HS-27A (cell line): ENCODE measurements at places on chromosomes 1 and 21.

DNA sequence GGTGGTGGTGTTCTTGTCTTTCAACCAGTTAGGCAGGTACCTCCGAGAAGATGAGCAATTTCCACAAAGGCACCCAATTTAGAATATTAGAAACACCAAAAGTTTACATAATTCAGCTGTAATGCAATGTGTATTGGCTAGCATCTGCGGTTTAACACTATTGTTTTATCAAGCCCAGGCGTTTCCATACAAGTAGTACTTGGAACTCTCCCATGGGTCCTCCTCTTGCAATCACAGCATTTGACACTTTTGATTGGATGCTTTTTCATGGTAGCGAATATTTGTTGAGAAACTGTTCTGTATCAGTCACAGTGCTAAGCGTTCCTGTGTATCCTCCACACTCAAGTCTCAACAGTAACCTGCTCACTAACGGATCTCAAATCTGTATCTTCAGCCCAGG is 20.1 kb upstream of the MAP1LC3C start:
- DNase-seq = no peak

GRCh38 chr1:29322861-29323585 is 86.7 kb downstream of the PTPRU start:
- DNase-seq = no peak

DNA sequence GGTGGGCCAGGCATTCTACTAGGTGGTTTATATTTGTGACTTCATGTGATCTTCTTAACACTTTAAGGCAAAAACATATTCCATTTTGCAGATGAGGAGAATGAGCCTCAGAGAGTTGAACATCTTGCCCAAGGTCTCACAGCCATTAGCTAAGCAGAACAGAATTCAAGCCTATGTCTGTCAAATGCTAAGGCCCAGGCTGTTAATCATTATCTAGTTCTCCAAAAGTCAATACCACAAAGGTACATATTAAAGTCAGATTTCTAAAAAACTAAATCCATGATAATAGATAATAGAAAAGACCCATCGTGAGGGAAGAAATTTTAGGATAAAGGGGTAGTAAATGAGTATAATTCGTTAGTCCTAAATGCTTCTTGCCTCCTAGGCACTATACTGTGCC is 234.3 kb downstream of the KCNH1 start:
- no peak for DNase-seq

GRCh38 chr1:94827434-94827833 is 7.3 kb downstream of the SLC44A3 start:
- no peak for DNase-seq

DNA sequence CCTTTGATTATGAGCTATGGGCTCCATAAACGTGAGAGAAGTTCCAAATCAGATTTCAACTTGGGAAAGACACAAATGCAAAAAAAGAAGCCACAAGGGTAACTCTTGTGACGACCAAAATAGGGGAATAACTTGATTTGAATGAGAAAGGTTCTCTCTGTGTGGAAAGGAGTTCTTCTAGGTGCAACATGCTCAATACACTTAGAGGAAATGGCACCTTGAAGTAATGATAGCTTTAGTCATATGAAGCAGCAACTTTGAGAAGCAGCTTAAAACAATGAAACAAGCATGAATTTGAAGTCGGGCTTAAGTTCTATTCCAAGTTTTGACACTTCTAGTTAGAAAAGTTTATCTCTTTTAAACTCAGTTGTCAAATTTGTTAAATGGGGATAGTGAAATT is 21.8 kb upstream of the RGS1 start:
- no peak for DNase-seq

DNA sequence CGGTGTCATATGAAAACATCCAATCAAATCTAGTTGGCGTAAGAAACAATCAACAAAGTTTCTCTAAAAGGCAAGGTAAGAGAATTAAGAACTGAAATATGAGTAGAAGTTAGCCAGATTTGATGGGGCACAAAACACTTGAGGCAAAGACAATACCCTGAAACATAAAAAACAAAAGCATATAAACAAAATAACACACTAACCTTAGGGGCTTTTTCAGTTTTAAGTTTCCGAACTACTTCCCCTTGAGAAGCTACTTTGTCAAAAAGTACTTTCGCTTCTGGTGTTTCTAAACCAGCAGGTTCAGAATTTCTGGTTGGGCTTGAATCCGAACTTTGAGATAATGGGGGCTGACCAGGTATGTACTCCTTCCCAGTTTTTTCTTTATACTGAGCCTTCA is 57.9 kb downstream of the EPRS1 start:
- no peak for DNase-seq

DNA sequence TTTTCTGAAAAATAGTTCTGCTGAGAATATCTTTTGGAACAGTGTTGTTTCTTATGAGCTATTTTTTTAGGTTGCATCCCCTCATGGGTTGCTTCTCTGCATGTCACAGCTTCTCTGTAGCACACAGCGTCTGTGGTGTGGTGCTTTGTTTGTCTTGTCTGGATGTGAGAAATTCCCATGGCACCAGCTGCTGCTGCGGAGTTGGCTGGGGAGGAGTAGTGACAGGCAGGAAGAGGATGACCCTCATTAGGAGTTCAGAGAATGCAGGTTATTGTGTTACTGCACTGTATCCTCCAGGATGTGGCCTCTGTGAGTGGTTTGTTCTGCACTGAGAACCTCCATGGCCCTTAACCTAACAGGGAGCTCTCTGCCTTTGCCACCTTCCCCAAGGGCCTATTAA is 64.8 kb downstream of the TSEN15 start:
- no peak for DNase-seq

DNA sequence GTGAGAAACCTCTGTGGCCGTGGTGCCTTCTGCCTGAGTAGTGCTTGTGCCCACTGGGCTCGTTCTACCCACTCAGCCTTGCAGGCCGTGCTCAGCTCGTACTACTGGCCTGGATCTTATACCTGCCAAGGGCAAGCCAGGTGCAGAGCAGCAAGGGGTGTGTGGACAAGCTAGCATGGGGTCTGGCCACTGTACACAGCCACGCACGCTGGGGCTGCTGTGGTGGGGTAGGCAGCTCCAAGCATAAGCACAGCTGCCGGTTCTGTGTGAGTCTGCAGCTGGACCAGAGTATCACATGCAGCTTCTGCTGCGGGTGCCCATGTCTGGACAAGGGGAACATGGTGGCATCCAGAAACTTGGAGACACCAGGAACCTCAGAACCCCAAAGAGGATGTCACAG is 16.4 kb downstream of the FAM20B start:
- DNase-seq = no peak

DNA sequence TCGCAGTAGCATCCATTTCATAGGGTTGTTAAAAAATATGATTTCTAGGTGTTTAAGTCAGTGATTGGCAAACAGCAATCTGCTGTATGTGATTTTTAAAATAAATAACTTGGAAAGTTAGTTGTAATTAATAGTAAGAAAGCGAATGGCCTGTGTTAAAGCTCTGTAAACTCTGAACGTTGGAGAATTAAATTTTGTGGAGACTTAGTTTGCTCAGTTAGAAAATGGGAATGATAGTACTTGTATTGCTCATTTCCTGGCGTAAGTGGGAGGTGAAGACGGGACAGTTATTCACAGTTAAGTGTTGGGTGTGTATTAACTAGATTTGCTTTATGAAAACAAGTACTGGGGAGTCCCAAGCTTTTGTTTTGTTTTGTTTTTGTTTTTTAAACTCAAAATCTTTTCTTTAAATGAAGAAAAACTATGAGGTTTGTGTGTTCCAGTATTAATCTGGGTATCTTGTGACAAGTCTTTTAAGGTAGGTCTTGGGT is 995 bp downstream of the CACYBP start:
- DNase-seq = no peak

GRCh38 chr1:172322219-172323061 is 98.0 kb upstream of the C1orf105 start:
- DNase-seq = peak; percentile 78

DNA sequence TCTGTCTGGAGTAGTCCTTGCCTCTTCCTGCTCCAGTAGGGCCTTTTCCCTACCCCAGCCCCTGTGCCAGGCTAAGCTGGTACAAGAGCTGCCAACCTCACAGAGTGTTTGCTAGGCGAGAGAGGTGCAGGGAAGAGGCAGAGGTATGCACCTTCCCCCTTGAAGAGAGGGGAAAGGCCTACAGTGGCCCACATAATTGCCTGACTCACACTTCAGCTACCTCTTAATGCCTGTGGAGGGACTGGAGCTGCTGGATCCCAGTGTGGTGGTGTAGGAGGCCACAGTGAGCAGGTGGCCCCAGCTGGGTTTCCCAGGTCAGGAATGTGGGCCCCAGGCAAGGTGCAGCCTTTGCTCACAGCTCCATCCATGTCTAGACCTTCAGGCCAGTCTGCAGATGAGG is 3.3 kb upstream of the CCDC28B start:
- DNase-seq = no peak

DNA sequence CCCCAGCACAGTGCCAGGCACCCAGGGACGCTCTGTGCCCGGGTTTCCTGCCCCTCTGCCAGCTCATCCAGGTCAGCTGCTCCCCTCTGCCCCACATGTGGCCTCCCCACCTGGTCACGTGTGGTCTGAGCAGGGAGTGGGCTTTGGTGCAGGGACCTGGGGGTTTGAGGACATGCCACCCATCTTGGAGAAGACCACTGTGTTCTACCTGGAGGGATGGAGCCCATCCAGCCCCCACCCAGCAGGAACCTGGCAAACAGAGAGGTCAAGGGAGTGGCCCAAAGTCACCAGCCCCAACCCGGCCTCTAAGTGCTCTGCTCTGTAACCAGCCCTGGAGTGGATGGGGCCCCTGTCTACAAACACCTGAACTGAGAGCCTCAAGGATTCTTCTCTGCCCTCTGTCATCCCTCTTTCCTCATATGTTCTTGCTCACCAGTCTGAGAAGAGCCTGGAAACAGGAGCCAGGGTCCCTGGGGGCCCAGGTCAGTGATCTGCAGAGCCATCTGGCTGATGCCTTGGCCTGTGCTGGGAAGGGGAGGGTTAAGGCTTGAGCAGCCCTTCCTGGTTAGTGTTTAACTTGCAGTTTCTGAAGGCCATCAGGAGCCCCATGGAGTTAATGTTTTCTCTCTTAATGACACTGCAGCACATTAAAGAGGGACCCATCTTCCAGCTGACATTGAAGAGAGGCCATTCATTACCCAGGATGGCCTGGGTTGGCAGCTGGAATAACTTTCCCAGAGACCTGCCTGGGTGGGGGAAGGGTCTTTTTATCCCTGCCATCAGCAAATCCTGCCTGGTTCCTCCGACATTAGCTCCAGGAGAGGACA is 235.4 kb downstream of the PTPRU start:
- DNase-seq = no peak

DNA sequence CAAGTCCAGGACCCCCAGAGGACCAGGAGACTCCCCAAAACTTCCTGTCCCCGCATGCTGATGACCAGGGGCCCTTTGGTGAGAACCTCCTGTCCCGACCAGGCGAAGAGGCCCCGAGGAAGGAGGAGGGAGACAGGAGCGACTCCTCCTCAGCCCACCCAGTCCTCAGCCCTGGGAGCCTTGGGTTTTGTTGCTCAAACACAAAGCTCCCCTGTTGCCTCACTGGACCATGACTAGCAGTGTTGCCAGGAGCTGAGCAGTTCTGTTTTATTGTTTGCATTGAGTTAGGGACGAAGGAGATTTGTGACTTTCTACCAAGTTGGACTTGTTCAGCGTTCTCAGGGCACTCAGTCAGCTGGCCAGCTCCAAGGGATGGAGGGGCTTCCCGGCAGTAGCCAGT is 10.0 kb downstream of the UMODL1 start:
- DNase-seq = no peak

DNA sequence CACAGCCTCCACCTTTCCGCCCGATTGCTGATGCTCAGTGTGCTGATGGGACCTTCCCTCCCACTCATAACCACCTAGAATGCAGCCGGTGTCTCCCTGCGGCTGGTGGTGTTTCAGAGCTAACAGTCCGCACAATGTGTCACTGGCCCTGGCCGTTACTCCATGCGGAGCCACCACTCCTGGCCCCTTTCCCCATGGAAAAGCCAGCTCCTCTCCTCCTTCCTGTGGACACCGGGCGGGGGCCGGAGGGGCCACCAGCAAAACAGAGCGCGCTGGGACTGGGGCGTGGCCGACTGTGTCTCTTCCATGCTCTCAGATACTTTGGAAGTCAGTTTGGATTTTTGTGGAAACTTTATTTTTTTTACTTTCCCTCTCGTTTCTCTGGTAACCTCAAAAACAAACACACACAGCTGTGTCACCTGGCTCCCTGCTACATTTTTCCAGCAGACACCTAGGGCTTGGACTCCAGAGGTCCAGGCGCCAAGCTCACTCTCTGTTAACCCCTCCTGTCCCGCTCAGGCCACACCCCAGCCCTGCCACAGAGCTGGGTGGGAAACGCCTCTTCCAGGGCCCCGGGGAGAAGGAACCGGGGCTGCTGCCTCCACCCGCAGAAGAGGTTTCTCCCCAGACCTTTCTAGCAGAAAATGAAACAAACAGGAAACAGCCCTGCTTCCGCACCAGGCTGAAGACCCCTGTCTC is 32.5 kb upstream of the COL6A2 start:
- no peak for DNase-seq

- DNase-seq = no peak
These were observed 1.7 kb downstream of the NR5A2 start for GRCh38 chr1:200029035-200029821.

- DNase-seq = no peak
These were observed 23.4 kb downstream of the POFUT2 start for GRCh38 chr21:45264146-45264911.

GRCh38 chr1:88847643-88848042 is 43.7 kb downstream of the GTF2B start:
- DNase-seq = no peak

- DNase-seq = peak; percentile 84
These were observed 1.2 kb downstream of the MAP3K6 start for GRCh38 chr1:27365372-27366112.

- DNase-seq = no peak
These were observed 47.7 kb downstream of the FCRL5 start for GRCh38 chr1:157504646-157505045.

- no peak for DNase-seq
These were observed 11.9 kb upstream of the LRRC3 start for GRCh38 chr21:44443291-44443890.

GRCh38 chr1:227889047-227889862 is 58.5 kb downstream of the WNT9A start:
- DNase-seq = no peak

DNA sequence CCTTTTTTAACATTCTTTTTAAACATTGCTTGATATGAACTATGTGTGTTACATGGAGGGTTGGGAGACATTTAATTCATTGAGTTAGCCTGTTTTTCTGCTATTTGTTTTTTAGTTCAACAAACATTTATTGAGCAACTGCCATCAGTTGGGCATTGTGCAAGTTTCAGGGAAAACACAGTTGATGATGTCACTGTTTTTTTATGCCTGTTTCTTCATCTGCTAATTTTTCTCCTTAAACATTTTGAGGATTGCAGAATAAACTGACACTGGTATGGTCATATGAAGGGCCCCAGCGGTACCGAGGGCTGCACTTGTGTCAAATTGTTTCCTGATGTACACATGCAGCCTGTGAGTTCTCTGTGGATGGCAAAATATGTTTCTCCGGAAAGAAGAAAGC is 253.0 kb downstream of the FGGY start:
- no peak for DNase-seq

GRCh38 chr1:153246018-153246417 is 13.5 kb upstream of the LORICRIN start:
- DNase-seq = no peak
